ENCODE measurements at places on chromosomes 3 and 15. TPM values are rescaled to one million over a fixed set of nuclear protein-coding genes. Genes with fewer than 3 reads are reported as not detected.

GRCh38 chr15:67838789-67839332 lies 984 bp downstream of the RNU6-1 start:
- peak; percentile 13 for DNase-seq

GRCh38 chr15:100189849-100190248 lies 151.9 kb downstream of the ADAMTS17 start:
- DNase-seq, result no peak

- DNase-seq, result no peak
These were observed 246.2 kb downstream of the UACA start for GRCh38 chr15:70517194-70517590.

DNA sequence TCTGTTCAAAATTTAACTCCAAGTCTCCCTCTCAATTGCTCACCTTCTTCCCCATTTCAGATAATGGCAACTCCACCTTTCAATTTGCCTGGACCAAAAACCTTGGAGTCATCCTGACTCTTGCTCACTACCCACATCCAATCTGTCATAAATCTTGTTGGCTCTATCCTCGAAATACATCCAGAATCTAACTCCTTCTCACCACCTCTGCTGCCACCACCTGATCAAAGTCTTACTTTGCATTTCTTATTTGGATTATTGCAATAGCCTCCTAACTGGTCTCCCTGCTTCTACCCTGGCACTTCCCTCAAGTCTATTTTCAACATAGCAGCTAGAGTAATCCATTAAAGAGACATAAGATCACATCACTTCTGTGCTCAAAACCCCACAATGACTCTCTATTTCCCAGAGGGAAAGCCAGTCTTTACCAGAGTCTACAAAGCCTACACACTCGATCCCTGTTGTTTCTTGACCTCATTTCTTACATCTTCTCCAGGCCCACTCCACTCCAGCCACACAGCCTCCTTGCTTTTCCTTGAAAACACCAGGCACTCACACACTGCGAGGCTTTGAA lies 86.6 kb downstream of the GPR156 start:
- DNase-seq, result peak; percentile 6

DNA sequence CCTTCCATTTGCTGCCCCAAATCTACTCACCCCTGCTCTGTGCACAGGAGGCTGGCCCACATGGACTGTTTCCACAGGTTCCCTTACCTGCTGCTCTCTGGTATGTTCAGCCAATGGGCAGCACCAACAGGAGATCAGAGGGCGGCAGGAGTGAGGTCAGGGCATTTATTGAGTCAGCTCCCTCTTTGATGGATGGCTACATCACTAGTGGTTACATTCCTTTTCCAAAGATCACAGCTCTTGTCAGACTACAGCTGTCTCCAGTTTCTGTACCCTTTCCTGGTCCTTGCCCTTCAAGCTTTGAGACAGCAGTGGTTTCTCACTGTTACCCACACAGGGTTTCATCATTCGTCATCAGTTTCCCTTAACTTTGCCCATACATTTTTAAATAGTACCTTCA lies 325.1 kb downstream of the SUCLG2 start:
- DNase-seq, result no peak

GRCh38 chr3:190155752-190156151 lies 35.1 kb upstream of the P3H2 start:
- no peak for DNase-seq

GRCh38 chr3:13414040-13414729 lies 5.9 kb downstream of the NUP210 start:
- peak; percentile 84 for DNase-seq

GRCh38 chr3:65342084-65342683 lies 654.4 kb upstream of the ADAMTS9 start:
- DNase-seq, result no peak

DNA sequence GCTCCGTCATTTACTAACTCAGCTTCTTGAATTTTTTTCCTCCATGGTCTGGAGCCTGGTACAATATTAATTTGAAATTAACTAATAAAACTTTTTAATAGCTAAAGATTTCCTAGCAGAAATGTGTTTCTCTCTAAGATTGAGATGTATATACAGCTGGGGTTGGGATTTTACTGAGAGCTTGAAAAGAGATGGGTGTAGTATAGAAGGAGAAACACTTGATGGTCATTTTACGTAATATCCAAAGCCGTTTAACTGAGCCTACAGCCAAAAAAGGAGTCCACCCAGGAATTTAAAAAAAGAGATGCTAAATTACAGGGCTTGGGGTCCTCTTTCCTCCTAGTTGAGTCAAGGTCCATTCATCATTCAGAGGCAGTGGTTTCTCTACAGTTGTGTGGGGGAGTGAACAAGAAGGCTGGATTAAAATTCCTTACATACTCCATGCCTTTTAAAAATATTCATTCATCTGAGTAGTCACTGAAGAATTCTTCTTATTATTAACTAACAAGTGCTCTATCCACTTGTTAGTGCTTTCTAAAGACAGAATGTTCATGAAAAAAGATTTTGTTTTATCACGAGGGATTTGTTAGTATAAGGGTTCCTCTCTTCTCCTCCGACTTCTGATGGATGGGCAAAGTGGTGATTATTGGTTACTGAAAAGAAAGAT lies 255.3 kb upstream of the IL12A start:
- no peak for DNase-seq

The EPHA6 gene
- polyA plus RNA-seq, result not detected

The GOLGA6A gene
- polyA plus RNA-seq, result not detected

The PP2D1 gene
- 0.91 TPM for polyA plus RNA-seq

- no peak for DNase-seq
These were observed 223.8 kb downstream of the OPA1 start for GRCh38 chr3:193816656-193817311.

GRCh38 chr3:167662919-167663400 lies 9.2 kb upstream of the WDR49 start:
- no peak for DNase-seq

GRCh38 chr3:2661078-2661477 lies 449.1 kb downstream of the IL5RA start:
- no peak for DNase-seq

GRCh38 chr15:51163843-51164242 lies 69.1 kb upstream of the TNFAIP8L3 start:
- no peak for DNase-seq

- no peak for DNase-seq
These were observed 524.7 kb downstream of the GRM7 start for GRCh38 chr3:7385635-7386034.

The MESP1 gene
- 1.8 TPM for polyA plus RNA-seq

The MINAR1 gene
- 0.07 TPM for polyA plus RNA-seq

The RYR3 gene
- 0.11 TPM for polyA plus RNA-seq

- no peak for DNase-seq
These were observed 34.3 kb upstream of the CD47 start for GRCh38 chr3:108125153-108125543.

DNA sequence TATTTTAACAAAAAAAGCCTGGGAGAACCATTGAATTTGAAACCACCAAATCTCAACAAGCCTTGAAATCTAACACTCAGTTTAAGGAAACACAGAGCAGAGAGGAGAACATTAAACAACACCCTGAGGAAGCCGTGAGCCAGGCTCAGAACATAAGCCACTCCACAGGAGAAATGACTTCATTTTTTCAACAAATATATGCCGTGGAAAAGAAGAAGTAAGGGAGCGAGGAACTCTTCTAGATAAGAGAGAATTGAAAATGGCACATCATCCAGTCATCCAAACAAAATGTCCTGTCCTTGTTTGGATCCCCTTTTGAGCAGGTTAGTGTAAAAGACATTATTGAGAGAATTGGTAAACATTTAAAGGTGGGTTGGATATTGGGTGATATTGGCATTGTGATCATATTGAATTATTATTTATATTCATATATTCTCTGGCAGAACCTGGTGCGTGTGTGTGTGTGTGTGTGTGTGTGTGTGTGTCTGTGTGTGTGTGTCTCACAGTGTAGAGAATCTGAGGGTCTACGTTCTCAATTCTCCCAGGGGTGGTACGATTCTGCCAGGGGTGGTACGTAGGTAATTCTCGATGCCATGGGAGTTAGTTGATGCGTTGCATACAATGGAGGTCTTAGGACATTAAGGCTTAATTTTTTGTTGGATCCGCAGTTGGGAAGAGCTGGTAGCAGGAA lies 94.4 kb downstream of the ST6GAL1 start:
- no peak for DNase-seq

DNA sequence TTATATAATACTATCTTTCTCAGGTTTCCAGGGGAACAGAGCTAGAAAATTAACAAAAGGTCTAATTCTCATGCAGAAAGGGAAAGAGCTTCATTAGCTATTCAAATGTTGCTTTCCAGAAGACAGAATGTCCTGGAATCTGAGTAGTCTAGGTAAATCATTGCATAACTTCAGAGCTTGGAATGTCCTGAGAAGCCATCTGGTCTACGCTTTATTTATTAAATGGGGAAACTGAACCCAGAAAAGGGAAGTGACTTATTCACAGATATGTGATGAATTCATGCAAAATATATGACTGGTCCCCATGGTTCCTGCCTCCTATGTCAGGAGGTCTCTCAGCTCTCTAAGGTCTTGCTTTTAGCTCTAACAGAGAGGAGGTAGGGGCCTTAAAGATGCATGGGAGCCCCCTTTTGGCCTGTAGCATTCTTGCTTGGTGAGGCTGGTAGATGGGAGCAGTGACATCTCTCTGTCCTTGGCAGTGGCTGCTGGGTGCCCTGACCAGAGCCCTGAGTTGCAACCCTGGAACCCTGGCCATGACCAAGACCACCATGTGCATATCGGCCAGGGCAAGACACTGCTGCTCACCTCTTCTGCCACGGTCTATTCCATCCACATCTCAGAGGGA lies 99.2 kb downstream of the CEMIP start:
- DNase-seq, result no peak

- DNase-seq, result no peak
These were observed 114.0 kb upstream of the ALDH1A3 start for GRCh38 chr15:100765467-100766241.

The SH2D7 gene
- polyA plus RNA-seq, result not detected

The GOLGA6D gene
- polyA plus RNA-seq, result not detected

DNA sequence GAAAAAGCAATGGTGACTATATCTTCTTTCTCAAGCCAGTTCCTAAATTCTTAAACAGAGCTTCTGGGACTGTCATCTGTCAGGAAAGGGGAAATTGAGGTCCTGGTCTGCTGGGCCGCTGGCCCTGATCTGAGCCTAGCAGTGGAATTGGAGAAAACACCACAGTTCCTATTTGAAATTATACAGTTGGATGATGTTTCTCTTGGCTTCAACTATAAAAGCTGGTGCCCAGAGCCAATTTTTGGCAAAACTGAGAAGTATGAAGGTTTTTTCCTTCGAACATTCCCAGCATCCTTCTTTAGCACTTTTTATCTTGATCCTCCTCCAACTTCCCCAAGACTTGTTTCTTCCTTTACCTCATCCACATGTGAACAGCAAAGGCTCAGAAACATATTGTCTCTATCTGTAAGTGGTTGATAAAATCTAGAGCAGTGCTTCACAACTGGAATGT lies 83.9 kb downstream of the CD47 start:
- DNase-seq, result no peak

The PIK3CB gene
- 4.8 TPM for polyA plus RNA-seq

DNA sequence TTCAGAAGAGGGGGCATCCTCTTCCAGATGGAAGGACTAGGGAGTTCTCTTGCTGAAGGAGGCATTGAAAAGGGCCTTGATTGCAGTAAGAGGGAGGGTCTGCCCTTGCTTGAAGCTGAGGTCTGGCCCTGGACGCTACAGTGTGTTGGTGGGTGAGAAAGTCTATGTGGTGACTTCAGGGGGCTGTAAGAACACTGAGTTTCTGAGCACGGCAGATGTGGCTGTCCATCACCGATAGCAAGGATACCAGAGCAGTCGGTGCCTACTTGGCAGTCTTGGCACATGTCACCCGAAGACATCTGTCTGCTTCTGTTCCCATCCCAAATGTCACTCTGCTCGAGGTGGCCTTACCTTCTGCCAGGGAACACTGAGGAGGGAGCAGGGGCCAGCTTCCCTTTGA lies 631.1 kb upstream of the CFAP20DC start:
- DNase-seq, result no peak

GRCh38 chr3:63673111-63673510 lies 20.6 kb downstream of the SNTN start:
- DNase-seq, result no peak

GRCh38 chr15:80173022-80173759 lies 20.4 kb downstream of the FAH start:
- DNase-seq, result peak; percentile 51

The GOLGA8M gene
- polyA plus RNA-seq, result 0.76 TPM

The FOXB1 gene
- polyA plus RNA-seq, result not detected

GRCh38 chr15:73849641-73850040 lies 23.7 kb upstream of the TBC1D21 start:
- DNase-seq, result no peak

The SUCNR1 gene
- 0.06 TPM for polyA plus RNA-seq

DNA sequence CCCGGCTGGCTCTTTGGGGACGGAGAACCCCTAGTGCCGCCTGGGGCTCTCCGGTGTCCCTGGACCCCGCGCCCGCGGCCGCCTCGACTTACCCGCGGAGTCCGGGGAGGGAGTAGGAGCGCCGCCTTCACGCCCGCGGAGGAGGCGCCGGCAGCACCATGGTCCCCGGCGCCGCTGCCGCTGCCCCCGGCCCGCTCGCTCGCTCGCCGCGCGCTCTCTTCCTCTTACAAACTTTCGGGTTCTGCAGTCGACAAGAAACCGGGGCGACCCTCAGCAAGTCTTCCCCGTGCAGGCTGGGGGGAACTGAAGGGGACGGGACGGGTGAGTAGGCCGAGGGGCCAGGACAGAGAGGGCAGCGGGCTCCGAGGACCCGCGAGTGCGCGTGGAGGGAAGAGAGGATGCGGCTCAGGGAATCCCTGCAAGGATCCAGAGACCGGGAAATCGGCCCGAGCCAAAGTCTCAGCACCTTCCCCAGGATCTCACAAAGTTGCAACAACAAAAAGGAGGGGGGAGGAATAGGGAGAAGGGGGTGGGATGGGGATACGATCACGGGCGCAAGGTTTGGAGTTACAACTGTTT lies 2.0 kb downstream of the FOXP1 start:
- DNase-seq, result peak; percentile 25

The GOLGA6B gene
- not detected for polyA plus RNA-seq

DNA sequence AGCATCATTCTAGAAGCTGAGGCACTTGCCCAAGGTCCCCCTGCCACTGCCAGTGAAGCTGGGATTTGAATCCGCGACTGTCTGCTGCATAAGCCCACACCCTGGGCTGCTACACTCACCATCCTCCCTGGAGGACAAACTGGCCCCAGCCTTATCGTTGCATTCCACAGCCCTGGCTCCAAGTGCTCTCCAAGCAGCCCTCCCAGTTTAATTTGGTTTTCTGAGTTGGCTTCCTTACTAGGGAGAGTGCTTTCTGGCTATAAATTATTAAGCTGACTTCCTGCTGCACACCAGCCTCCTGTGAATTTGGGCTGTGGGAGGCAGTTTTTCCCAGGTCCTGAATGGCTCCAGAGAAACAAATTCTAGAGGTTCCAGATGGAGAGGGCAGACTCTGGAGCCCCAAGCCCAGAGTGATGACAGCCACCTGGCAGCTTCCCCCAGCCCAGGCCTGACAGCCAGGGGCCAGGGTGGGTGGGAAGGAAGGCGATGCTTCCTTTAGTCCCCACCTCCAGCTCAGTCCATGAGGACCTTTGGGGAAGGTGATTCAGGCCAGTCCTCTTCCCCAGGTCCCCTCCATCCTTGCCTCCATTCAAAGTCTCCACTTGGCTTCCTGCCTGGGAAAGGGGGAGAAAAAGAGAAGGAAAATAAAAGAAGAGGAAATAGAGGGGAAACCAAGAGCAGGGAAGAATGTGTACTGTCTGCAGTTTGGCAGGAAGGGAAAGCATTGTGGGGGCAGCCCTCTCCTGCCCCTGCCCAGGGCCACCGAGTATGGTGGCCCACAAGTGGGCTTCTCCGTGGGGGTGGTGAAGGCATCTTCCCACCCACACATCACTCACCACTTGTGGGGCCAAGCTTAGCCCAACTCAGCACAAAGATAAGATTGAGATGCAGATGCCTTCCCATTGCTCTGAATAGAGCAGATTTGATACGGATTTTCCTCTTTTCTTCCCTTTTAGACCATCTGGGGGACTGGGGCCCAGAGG lies 69.6 kb downstream of the SEMA5B start:
- no peak for DNase-seq

Measured in immature natural killer cell (primary cell).